ENCODE measurements at places on chromosomes 13 and 19. TPM values are rescaled to one million over a fixed set of nuclear protein-coding genes. Genes with fewer than 3 reads are reported as not detected.
A peak's percentile ranks its signal among the peaks of the same experiment; 100 is the strongest.

IGSF23 gene
- total RNA-seq: not detected

BORA gene
- 0.54 TPM for total RNA-seq

CDX2 gene
- total RNA-seq: not detected

DIRAS1 gene
- total RNA-seq: 113 TPM

NXNL1 gene
- 0.59 TPM for total RNA-seq

CEACAM3 gene
- 0.97 TPM for total RNA-seq

PGLYRP2 gene
- not detected for total RNA-seq

ZNF626 gene
- total RNA-seq: 8.6 TPM

EDNRB gene
- 21.7 TPM for total RNA-seq

DKKL1 gene
- total RNA-seq: not detected

DNA sequence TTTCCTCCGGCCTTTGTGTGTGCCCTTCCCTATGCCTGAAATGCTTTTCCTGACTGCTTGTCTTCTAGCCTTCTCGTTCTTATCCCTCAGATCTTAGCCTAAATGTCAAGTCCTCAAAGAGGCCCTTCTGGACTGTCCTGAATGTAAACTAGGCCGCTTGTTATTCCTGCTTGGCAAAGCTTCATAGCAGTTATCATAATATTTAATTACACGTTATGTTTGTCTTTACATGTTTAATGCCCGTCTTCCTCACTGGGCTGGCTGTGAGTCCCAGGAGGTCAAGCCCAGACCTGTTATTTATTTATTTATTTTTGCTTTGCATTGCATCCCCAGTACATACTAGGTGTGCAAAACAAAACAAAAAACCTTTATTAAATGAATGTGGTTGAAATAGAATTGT is 62.7 kb downstream of the SIPA1L3 start:
- DNase-seq: no peak

GRCh38 chr13:46303742-46304385 is 83.2 kb downstream of the RUBCNL start:
- DNase-seq: no peak

DNA sequence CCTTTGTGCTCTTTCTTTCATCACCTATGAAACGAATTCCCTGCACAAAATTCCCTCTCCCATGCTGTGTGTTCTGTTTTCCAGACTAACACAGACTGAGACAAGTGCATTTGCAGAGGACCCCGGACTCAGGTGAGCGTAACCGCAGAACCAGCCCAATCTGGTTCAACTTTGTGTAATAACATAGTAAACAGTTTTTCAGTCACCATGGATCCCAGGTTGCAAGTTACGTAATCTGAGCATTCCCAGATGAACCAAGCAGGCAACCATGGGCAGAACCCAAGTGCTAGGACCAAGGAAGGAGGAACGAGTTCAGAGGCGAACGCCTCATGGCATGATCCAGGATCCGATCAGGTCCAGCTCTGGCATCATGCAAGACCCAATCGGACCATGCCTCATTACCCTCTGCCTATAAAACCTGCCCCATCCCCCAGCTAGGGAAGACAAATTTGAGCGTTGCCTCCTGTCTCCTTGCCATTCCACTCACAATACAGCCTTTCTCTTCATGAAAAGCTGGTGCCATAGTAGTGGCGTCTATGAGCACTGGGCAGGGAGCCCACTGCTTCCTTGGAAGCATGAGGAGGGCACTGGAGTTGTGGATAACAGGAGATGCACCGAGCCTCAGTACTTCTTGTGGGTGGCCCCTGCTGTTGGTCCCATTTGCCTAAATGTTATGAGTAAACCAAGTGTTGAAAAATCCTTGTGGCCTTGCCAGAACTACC is 107.6 kb downstream of the ABCC4 start:
- DNase-seq: no peak

DNA sequence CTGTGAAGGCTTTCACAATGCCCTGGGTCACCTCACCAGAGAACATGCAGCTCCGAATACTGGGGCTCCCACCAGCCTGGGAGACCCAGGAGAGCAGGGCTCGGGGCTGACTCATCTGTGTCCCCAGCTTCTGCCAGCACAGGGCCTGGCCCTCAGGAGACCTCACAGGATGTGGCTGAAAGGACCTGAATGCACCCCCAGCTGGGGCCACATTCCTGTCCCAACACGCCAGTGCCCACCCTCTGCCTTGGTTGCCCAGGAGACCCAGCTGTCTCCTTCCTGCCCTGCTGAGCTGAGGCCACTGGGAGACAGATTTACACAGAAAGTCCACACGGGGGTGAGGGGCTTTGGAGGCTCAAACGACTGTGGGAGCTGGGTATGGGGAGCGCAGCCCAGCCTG is 11.9 kb downstream of the BCAT2 start:
- DNase-seq: no peak

- no peak for DNase-seq
Observed at GRCh38 chr19:35195830-35196229, 32.7 kb downstream of the FAM187B start.

DNA sequence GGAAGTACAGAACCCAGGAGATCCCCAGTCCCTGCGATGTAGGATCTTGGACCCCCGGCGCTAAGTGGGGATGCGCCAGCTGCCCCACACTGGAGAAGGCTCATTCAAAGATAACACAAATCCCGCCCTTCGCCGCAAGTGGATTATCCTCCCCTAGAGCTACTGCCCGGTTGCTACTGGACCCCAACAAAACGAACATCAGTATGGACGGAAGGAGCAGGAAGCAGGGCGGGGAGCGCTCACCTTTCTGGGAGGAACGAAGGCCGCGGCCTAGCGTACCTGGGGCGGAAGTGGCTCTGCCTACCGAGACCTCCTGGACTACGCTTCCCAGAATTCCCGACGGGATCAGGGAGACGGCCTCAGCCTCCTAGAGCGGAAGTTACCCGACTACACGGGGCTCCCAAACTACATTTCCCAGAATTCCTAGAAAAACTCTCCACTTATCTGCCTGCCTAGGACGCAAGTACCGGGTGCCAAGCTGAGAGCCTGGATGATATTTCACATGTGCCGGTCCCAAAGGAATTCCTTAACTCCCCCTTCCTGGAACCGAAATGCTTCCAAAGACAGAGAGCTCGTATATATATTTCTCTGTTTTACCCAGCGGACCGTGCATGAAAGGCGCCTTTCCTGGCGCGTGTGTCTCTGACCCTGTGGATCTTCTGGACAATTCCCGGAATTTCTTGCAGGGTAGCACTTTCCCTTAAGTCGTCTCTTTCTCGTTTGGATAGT is at the start of gene ZNF112:
Gene ZNF112 (minus strand): TSS at position 298 of the 729 bp plus-strand sequence. CDS start 16,141 bp downstream, outside the sequence.
- peak; percentile 90 for DNase-seq

- DNase-seq: no peak
Observed at GRCh38 chr13:98103942-98104880, 38.7 kb upstream of the FARP1 start.

DNA sequence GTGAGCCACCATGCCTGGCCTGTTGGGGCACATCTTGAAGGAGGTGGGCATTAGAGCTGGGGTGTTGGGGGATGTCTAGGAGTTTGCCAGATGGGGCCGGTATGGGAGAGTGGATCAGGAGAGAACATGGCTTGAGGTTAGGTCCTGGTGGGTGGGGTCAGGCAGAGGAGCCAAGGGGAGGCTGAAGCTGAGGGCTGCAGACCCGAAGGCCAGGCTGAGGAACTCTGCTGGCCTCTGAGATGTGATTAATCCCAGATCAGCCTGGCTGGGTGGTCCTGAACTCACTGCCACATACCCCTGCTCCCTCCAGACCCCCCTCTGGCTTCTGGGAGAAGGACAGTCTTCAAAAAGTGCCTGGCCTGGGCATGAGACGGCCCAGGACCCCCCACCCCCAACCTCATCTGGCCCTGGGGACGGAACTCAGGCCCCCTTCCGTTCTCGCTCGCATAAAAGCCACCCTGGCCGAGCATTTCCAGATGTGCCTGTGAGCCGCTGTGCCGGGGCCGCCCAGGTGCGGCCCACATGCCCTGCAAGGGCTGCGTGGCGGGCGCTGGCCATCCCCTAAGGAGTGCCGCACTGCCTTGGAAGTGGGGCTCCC is 2.7 kb downstream of the FSTL3 start:
- no peak for DNase-seq

DNA sequence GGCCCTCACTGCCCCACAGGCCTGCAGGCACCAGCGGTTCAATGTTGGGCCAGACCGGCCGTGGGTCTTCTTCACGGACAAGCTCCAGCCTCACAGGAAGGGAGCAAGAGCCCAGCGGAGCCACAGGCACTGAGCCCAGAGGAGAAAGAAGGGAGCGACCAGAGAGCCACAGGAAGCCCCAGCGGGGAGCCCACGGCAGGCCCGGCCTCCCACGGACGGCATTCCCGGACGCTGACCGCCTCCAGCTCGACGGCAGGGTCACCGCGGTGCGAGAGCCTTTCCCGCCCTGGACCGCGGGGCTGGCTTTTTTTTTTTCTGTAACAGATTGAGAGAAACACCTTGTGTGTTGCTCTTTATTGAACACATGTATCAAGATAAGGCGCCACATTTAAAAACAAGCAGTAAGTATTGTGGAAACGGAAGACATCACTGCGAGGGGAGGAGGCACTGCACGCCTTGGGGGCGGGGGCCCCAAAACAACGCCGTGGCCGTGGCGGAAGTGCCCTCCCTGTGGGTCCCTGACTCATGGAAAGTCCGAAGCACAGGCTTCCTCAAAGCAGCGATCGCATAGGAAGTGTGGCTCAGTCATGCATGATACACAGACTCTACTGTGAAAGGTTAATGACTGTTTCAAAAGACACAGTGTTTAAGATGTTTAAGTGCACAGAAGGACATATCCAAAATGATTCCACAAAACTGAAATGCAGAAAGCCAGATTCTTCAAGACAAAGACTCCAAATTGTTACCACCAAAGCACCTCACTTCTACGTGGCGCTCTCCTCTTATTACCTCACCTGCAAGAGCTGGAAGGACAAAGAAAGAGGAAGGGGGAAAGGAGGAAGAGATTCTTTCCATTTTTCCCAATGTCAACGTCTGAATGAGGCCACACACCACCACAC is 3.5 kb downstream of the RASA3 start:
- DNase-seq: peak; percentile 93

- DNase-seq: no peak
Observed at GRCh38 chr19:35174226-35174625, 19.7 kb downstream of the FXYD5 start.

DNA sequence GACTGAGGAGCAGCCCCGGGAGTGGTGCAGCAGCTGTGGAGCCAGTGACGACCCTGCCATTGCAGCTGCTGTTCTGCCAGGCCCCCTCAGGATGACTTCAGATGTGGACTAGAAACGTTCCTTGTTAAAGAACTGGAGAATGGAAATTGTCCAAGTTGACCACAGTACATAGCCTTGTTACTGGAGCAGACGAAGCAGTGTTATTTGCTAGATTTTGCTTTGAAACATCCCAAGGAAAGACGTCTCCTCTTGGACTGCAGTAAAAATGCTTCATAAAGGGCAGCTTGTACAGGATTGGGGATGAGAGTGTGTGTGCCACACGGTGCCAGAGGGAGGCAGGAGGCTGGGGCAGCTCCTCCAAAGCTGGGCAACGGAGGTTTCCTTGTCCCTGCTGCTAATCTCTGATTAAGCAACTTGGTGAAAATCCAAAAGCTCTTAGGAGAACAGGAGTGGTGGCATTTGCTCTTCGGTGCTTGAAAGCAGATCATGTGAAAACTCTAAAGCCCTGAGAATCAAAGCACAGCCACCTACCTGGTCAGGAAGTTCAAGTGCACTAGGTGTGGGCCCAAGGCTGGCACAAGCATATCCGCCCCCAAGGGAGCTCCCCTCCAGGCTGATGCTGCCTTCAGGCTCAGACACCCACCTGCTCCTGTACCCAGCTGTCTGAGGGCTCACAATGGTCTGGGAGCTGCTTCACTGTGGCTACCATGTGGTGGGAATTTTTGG is 34.5 kb downstream of the SHISA2 start:
- DNase-seq: no peak

- DNase-seq: no peak
Observed at GRCh38 chr13:57137585-57137984, 3.1 kb upstream of the PRR20A start.

DNA sequence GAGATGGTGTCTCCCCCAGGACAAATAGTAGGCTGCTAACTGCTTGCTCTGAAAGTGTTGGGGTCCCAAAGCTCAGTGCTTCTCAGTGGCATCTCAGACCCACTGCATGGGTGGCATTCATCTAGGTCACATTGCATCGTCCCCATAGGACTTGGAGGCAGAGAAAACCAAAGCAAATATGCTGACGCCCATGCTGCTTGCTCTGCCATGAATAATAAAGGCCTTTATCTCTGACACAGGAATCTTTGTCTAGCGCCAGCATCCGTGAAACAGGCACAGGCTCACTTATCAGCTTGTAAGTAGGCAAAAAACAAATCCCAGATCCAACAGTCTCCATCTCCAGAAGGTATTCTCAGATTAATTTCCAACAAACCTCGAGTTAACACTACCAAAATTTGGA is 18.9 kb upstream of the IPO5 start:
- no peak for DNase-seq

- DNase-seq: no peak
Observed at GRCh38 chr19:35247526-35248309, 1.1 kb upstream of the LSR start.

DNA sequence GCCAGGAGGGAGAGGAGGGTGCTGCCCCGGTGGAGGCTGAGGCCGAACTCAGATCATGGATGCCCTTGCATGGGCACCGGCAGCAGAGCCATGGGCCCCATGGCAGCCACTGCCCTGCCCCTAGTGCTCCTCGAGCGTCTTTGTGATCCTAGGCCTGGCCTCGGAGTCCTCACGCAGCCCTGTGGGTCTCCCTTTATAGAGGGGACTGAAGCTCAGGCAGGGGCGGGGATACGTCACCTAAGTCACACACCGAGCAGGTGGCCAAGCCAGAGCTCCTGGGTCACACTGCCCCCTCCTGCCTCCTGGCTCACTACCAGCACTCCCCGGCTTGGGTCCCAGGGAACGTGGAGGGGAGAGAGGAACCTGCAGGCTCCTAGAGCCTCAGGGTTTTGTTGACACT is 28.7 kb downstream of the DHX34 start:
- DNase-seq: no peak

DNA sequence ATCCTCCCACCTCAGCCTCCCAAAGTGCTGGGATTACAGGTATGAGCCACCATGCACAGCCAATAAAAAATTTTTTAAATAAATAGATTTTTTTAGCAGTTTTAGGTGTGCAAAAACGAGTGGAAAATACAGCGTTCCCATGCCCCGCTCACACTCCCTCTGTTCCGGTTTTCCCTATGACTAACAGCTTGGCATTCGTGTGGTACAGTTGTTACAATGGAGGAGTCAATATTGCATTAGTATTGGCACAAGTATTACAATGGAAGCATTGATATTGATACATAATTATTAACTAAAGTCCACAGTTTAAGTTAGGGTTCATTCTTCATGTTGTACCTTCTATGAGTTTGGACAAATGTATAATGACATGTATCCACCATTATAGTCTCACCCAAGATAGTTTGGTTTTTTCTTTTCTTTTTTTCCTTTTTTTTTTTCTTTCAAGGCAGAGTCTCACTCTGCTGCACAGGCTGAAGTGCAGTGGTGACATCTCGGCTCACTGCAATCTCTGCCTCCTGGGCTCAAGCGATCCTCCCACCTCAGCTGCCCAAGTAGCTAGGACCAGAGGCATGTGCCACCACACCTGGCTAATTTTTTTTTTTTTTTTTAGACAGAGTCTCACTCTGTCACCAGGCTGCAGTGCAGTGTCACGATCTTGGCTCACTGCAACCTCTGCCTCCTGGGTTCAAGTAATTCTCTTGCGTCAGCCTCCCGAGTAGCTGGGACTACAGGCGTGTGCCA is 15.4 kb upstream of the RAB20 start:
- no peak for DNase-seq

GRCh38 chr19:38152461-38153379 is 71.3 kb downstream of the DPF1 start:
- no peak for DNase-seq

GRCh38 chr19:43486412-43486811 is 18.1 kb downstream of the PHLDB3 start:
- DNase-seq: no peak

GRCh38 chr13:35531526-35531925 is 55.0 kb upstream of the MAB21L1 start:
- DNase-seq: no peak

All from cardiac septum (tissue), 1 donor.